Breast epithelium (tissue), 4 donors: ENCODE measurements at places on chromosomes 3 and 15.

DNA sequence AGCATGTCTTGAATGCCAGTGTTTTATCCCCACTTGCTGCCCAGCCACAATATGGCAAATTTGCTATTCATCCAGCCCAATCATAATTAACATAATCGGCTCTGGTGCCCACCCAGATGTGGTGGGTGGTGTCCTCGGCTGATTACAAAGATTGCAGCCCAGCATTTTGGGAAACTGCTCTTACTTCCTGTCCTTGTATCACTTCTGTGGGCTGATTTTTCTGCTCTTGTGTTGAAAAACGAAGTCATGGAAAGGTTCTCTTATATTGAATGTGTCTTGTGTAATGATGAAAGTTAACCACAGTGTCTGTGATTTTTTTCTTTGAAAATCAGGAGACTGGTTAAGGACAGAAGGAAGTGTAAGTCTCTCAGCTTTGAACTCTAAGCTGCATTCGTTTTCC lies 141.7 kb downstream of the CACNA2D3 start:
- no peak for DNase-seq

GRCh38 chr3:185649414-185649813 lies 63.3 kb downstream of the SENP2 start:
- no peak for DNase-seq

DNA sequence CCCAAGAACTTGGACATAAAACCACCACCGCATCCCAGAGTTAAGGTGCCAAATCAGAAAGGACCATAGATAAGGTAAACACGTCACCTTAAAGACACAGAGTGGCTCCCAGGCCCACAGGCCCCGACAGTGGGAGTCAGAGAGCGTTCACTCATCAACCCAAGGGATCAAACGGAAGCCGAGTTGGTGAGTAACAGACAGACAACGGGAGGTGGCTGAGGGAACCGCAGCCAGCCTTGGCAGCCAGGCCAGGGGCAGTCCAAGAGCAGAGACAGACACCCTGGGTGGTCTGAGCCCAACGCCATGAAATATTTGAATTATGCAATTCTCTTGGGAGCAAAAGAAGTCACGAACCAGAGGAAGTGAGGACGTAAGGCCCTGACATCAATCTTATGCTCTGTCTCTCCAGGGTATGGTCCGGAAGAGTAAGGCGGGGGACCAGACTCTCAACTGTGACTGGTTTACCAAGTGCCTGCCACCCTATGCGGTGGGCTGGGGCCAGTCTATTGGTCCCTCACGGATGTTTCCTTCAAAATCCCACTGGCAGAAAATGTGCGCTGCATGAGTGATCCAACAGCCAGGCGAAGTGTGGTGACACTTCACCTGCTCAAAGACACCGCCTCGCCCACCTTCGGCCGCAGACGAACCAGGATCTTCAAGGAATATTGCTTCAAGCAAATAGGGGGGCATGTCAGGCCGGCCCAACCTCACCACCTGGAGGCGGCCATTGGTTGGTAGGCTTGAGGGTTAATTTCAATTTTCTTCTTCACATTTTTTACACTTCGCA lies 34.3 kb downstream of the TMEM44 start:
- no peak for DNase-seq

DNA sequence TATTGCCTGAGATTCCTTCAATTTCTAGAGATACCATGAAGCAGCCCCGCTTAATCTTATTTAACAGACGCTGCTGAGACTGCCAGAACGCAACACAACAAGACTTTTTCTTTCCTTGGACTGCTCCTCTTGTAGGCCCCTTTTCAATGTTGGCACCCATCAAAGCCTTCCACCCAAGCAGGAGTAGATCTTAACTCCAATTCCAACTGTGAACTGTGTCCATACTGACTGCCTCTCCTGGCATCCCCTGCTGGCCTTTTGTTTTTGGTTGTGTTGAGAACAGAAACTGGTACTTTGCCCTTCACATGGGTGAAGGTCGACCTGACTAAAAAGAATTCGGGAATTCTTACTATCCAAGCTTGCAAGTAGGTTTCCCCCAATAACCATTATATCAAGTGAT lies 50.2 kb downstream of the TRIM71 start:
- DNase-seq: no peak

- DNase-seq: no peak
Measured at GRCh38 chr3:42668793-42669217, 15.3 kb downstream of the ZBTB47 start.

GRCh38 chr3:184583578-184584451 lies 22.2 kb downstream of the EPHB3 start:
- DNase-seq: no peak
